ENCODE measurements at places on chromosomes 7 and 10.
A peak's percentile ranks its signal among the peaks of the same experiment; 100 is the strongest.

DNA sequence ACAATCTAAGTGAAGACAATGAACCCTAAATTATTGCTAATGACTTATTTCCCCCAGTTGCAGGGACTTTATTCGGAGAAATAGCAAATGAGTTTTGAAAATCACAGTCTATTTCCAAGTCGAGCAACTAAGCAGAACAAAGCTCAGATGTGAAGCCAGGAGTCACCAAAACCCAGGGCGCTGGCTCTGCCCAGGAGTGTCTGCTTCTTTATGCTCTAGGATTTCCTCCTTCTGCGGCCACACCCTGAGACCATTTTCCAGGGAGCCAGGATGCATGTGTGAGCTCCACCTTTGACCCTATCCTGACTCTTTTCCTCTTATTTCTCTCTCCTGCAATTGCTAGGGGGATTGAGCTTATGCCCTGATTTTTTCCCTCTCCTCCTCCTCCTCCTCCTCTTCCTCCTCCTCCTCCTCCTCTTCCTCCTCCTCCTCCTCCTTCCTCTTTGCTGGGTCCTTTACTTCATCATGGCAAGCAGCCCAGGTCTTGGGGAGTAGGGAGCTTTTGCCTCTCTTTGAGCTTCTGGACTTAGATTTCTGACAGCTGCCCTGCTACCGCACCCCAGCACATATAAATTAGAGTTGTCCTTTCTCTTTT, 234.4 kb downstream of the ARL4A start:
- no peak for DNase-seq

GRCh38 chr10:91311601-91312381, 91.3 kb downstream of the PCGF5 start:
- no peak for DNase-seq

DNA sequence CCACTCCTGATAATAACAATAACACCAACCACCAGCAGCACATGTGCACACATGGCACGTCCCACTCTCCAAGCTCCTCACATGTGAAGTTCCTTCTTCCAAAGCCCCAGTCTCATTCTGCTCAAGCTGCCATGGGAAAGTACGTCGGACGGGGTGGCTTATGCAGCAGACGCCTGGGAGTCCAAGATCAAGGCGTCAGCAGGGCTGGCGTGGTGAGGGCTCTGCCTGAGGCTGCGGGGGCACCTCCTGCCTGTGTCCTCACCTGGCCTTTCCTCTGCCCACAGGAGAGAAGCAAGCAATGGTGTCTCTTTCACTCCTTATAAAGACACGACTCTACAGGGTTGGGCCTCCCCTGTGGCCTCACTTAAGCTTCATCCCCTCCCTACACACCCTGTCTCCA, 68.8 kb upstream of the INSIG1 start:
- no peak for DNase-seq

GRCh38 chr10:22427101-22427500, 81.8 kb downstream of the SPAG6 start:
- DNase-seq: no peak

GRCh38 chr10:8951440-8952089, 897.1 kb downstream of the GATA3 start:
- no peak for DNase-seq

DNA sequence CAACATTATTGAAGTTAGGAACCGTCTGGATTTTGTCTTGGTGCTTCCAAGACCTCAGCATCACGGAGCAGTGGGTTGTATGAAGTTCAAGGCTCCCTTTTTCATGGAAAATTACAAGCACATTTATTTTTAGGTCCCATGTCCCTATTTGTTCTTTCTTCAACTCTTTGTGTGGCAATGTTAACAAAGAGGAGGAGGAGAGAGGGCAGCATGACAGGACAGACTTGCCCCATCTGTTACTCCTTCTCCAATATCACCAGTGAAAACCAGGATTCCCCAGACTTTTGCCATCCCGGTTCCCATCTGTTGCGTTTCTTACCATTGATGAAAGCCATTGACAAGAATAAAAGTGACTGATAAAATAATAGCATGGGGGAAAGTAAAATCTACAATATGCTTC, 28.6 kb downstream of the EEPD1 start:
- no peak for DNase-seq

- no peak for DNase-seq
These were observed 22.3 kb upstream of the GDI2 start for GRCh38 chr10:5835446-5836095.

GRCh38 chr10:71128311-71128980, 83.9 kb upstream of the UNC5B start:
- no peak for DNase-seq

- DNase-seq: peak; percentile 33
These were observed 640.4 kb downstream of the TYW1 start for GRCh38 chr7:67637023-67637358.

DNA sequence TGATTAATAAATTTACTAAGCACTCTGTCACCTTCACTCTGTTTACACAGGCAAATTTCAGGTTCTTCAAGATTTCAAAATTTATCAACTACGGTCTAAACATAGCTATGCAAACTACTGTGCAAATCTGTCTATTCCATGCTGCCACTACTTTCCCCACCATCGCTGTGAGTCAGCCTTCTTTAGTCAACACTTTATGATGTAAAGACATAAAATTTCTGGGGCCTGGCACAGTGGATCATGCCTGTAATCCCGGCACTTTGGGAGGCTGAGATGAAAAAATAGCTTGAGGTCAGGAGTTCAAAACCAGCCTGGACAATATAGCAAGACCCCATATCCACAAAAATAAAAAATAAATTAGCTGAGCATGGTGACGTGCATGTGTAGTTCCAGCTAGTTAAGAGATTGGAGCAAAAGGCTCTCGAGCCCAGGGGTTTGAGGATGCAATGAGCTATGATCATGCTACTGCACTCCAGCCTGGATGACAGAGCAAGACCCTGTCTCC, 42.6 kb downstream of the CNOT4 start:
- no peak for DNase-seq

- no peak for DNase-seq
These were observed 36.6 kb upstream of the SRGN start for GRCh38 chr10:69051303-69051702.

All from NT2/D1 (cell line).